ENCODE measurements at places on chromosomes 7 and 10.

DNA sequence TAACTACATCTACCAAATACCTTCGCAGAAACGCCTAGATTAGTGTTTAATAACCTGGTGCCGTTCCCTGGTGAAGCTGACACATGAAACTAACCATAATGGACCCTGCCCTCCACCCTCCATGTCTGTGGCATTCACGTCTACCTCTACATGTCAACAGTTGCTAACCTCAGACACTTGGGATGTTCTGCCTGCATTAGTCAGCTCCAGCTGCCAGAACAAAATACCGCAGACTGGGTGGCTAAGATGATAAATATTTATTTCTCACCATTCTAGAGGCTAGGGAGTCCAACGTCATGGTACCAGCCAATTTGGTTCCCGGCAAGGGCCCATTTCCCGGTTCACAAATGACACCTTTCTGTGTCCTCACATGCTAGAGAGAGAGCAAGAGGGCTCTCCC lies 118.5 kb upstream of the CHST15 start:
- DNase-seq: no peak

GRCh38 chr7:2982831-2983230 lies 60.8 kb downstream of the CARD11 start:
- DNase-seq: no peak

GRCh38 chr7:142478479-142479220 lies 220.8 kb upstream of the PRSS58 start:
- no peak for DNase-seq

DNA sequence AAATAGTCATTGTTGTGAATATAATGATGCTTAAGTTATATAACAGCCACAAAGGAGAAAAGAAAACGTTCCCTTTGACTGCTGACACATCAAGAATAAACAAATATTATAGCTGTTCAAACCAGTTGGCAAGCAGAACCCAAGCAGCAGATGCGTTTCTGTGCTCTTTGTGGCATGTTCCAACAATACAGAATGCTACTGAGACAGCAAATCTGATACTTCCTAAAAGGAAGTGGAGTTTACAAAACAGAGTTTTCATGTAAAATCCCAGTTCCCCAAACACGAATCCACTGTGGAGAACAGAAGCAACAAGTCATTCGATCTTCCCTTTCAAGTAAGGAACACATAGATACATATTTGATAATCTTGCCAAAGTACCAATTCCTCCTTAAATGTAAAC lies 170.9 kb upstream of the ASAH2 start:
- no peak for DNase-seq

DNA sequence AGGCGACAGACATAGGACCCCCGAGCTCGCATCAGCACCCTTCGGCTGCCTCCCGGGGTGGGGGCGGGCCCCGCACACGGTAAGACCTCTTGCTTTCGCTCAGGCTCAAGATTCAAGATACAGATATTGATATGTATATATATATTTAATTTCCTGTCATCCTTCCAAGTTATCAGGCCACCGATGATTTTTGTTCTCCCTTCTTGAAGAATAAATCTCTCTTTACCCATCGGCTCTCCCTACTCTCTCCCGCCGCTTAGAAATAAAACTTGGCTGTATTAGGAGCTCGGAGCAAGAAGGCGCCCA lies 603 bp downstream of the ADRA2A start:
- no peak for DNase-seq

DNA sequence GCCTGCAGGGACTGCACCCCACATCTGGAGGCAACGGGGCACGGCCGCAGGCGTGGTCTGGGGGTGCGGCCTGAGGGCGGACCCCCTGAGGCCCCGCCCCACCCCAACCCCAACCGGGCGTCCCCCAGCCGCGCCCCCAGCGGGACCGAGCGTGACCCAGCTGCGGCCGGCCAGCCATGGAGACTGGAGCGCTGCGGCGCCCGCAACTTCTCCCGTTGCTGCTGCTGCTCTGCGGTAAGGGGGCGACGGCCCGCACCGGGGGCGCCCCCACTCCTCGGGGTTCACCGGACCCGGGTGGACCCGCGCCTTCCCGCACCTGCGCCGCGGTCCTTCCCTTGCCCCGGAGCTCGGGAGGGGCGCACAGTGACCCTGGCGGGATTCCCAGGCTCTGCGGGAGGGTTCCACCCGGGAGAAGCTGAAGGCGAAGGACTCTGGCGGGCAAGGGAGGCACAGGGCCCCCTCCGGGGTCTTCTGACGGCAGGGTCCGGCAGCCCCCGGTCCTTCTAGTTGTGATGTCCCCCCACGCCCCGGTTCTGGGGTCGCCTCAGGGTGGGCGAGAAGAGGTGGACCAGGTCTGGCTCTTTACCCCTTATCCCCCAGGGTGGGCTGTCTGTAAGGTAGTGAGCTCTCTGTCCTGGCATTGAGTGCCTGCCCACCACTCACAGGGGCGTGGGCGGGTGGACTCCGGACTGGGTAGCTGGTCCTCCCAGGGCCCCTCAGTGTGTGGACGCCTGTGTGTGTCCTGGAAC lies at the start of gene RAMP3:
TSS of gene RAMP3 (plus strand) at position 139 of the 749 bp plus-strand sequence. CDS start at position 177, 38 bp downstream.
- no peak for DNase-seq

DNA sequence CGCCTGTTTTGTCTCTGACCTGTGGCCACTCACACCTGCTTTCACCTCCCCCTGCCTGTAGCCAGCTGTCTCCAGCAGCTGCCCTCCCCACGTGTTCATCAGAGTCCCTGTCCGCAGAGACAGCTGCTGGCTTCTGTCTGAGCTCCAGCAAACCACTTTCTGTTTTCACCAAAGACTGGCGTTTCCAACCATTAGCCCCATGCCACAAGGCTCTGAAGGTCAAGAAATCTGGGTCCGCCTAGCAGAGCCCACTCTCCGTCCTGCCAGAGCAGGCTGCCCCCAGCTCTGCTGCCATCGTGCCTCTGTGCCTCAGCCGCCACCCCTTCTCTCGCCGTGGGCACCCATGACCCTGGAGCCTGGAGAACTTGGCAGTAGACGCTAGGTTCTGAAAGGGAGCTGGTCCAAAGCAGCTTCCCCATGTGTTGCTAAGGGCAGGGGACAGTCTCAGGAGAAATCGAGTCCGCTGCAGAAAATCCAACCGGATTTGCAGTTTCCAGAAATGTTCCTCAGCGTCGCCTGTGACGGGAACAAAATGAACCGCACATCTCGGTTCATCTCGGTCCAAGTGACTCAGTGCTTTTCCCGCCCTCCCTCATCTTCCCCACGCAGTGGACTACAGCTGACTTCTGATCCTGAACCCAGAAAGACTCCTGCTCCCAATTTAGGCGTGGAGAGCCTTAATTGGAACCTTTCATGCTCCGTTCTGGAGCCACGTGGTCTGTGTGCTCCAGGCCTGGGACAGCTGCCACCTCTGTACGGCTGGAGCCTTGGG lies 28.0 kb downstream of the TMEM120A start:
- peak; percentile 47 for DNase-seq

DNA sequence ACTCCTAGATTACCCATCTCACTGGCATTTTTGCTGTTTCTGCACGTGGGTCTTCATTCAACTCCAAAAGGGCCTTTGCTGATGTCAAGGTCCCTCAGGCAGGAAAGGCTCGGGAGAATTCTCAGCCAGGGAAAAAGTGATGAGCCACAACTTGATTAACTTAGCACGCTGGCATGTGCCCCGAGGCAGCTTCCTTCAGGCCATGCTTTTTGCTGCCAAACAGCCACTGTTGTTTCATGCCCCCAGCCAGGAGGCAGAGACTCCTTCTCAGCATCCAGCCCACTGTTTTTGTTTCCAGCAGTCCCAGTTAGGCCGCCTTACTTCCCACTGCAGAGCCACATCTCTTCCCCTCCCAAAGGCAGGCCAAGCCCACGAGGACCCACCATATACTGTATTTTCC lies 266.5 kb upstream of the YAE1 start:
- DNase-seq: no peak

DNA sequence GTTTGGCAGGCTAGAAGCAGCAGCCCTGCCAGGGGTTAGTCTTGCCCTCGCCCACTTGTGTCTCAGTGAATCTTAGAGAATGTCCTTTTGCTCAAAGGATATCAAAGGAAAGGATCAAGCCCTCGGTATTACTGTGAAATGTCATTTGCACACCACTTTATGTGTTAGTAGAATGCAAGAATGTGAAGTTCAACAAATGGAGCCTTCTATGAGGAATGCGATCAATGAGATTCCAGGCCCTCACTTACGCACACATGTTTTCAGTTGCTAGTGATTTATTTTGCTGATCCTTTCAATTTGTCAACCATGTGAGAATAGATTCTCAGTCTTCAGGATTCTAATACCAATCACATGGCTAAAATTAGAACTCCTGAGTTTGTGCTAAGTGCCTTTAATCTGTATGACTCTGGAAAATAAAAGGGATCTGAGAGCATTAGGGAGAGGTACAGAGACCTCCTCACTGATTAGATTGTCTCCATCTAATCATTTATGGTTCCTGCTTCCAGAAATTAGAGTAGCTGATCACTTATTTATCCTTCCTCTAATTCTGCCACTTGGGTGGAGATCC lies 123.0 kb upstream of the SP4 start:
- no peak for DNase-seq

DNA sequence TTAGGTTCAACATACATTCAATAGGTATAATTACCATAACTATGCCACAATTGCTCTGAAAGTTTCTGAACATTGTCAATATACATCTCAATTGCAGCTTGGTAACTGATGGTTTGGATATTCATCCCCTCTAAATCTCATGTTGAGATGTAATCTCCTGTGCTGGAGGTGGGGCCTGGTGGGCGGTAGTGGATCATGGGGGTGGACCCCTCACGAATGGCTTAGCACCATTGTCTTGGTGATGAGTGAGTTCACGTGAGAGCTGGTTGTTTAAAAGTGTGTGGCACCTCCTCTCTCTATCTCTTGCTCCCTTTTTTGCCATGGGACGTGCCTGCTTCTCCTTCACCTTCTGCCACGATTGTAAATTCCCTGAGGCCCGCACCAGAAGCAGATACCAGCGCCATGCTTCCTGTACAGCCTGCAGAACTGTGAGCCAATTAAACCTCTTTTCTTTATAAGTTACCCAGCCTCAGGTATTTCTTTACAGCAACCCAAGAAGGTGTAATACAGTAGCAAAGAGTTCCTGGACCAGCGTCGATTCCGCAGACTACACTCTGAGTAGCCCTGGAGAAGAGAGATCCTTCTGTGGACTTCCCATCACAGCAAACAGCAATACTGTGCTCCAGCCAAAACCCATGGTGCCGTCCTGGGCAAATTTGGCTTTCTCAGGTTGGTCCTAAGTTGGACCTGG lies 83.8 kb upstream of the GRB10 start:
- no peak for DNase-seq

DNA sequence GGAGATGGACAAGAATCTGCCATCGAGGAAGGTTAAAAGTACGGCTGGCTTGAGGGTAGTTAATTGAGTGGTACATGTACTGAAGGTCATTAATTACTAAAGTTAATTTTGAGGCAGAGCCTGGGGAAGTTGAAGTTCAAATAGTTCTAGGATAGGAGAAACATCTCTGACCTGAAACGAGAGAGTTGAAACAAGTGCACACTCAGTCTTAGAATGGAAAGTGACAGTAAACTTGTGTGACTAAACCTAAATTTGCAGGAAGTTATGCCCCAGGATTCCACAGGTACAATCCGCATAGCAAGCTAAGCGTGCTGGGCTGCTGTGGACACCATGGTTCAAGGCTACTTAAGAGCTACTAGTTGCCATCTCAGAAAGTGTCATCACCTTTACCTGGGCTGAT lies 209.9 kb downstream of the CHCHD3 start:
- no peak for DNase-seq

All from NCI-H1694 (cell line).